ENCODE measurements at places on chromosomes 2 and 18. TPM values are rescaled to one million over a fixed set of nuclear protein-coding genes. Genes with fewer than 3 reads are reported as not detected.

Gene IAH1
- 44.9 TPM for total RNA-seq

Gene MYOM1
- total RNA-seq: 9.2 TPM

Gene DYSF
- total RNA-seq: 12.0 TPM

Gene ZSCAN30
- total RNA-seq: 22.7 TPM

Gene PTPN2
- total RNA-seq: 40.9 TPM

All from spinal cord (tissue), 10 donors.